ENCODE measurements at places on chromosomes 12 and 14.

DNA sequence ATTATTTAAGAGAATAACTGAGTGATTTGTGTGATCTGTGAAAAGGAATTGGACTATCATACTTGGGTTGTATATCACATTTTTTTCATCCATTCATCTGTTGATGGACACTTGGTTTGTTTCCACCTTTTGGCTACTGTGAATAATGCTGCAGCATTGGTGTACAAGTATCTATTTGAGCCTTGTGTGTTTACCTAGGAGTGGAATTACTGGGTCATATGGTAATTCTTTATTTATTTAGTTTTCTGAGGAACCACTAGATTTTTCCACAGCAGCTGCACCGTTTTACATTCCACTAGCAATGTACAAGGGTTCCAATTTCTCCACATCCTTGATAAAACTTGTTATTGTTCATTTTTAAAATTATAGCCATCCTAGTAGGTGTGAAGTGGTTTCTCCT lies 56.1 kb downstream of the APAF1 start:
- DNase-seq: no peak

DNA sequence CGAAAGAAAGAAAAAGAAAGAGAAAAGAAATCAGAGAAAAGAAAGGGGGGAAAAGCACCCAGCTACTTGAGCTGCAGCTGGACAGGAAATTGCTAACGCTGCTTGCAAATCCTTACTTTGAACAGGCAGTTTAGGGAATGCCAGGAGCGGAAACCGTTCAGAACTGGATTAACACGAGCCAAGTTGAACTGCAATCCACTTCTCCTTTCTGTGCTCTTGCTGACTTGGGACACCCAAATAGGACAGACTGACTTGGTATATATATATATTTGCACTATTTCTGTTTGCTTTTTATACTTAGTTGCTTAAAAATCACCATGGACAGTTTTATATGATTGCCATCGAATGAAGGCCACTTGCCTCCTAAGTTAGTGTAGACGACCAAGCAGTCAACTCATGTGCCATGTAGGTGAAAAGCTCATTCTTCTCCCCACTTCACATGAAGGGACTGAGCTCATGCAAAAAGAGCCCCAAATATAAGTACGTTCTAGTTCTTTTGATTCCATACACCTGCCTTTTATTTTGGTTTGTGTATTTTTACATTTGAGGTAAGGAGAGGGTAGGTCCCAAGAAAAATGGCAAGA lies 5.5 kb downstream of the DUSP6 start:
- no peak for DNase-seq

GRCh38 chr14:102323102-102323501 lies 3.6 kb downstream of the ZNF839 start:
- DNase-seq: peak; percentile 84

- DNase-seq: no peak
Measured at GRCh38 chr12:88383405-88383804, 196.9 kb downstream of the KITLG start.

DNA sequence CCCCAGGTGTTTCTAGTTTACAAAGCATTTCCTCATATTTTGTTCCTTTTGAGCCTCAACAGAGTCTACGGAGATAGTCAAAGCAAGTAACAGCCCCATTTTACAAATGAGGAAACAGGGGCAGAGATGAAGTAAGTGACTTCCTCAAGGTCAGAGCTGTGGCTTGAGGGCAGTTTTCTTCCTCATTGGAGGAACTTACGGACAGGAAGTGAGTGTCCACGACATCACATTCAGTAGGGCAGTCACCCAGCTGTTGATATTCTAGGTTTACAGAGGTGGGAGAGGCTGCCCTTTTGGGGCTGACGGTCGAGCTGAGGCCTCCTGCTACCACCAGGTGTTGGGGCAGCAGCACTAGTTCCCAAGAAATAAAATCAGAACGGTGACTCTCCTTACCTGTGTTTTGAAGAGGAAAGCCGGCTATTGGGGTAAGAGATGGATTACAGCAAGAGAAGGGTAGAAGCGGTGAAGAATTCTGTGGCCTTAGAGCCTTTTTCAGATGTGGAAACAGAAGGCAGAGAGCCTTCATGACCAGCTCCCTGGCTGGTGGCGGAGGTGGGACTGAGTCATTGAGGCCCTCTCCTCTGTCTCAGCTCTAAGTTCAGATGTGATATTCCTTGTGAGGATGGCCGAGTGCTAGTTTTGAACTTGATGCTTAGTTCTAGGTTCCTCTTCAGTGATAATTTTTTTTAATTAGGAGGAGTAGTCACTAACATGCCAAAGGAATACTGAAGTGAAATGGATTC lies 41.7 kb downstream of the SUSD6 start:
- DNase-seq: no peak

GRCh38 chr14:50830932-50831725 lies at the start of gene NIN:
NIN (minus strand) TSS chr14:50831162; CDS start chr14:50822056, 9,106 bp downstream.
- DNase-seq: peak; percentile 43

- no peak for DNase-seq
Measured at GRCh38 chr14:78605897-78606500, 435.8 kb downstream of the NRXN3 start.

DNA sequence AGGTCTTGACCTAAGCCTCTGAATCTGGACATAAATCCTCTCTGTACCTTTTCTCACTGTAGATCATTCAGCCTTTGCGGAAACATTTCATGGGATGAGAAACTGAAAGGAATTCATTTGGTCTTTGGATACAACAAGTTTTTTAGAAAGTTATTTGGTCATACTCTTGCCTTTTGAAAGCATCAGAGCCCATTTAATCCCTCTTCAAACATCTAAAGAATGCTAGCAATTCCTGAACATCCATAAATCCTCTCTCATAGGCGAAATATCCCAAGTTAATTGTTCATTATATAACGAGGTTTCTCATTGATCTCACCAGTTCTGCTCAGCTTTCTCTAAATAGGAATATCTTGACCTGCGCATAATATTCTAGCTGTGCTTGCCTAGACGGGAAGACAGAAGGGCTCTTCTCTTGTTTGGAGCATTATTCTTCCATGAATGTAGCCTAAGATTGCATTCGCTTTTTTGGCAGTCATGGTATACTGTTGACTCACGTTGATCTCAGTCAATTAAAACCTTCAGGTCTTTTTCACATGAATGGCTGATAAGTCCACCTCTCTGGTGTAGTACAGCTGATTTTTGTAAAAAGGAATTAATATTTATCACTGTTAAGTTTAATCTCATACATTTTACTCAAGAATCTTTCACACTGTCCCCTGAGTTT lies 24.1 kb downstream of the NTN4 start:
- no peak for DNase-seq

DNA sequence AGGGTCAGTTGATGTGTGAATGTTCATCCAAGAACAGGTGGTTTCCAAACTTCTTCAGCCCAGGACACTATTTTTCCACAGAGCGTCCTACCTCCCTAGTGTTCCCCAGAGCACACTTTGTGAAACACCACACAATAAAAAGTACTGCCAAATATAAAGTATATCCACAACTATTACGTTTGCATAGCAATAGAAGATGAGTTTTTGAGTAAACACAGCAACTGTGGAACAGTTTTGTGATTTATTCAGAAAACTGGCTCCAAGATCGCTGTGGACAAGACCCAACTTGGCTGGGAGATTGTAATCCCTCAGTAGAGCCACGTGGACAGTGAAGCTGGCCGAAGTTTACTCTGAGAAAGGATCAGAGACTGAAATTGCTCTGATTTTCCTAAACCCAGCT lies 14.5 kb upstream of the MAP1LC3B2 start:
- no peak for DNase-seq

- no peak for DNase-seq
Measured at GRCh38 chr12:63809566-63809965, 29.9 kb downstream of the RXYLT1 start.

DNA sequence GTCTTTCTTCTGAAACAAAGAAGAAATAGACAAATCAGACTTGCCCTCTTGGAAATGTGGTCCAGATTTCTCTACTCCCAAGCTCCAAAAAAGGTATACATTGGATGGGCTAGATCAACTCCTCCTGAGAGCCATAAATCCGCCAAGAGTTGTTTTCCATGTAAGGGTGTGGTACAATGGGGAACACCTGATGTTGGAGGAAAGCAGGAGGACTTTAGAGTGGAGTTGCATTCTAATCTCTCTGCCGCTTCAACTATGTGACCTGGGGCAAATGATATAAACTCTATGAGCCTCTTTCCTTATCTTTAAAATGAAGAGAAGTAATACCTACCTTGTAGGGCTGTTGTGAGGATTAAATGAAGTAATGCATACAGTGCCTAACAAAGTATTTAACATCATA lies 101.6 kb downstream of the RMST start:
- DNase-seq: no peak

DNA sequence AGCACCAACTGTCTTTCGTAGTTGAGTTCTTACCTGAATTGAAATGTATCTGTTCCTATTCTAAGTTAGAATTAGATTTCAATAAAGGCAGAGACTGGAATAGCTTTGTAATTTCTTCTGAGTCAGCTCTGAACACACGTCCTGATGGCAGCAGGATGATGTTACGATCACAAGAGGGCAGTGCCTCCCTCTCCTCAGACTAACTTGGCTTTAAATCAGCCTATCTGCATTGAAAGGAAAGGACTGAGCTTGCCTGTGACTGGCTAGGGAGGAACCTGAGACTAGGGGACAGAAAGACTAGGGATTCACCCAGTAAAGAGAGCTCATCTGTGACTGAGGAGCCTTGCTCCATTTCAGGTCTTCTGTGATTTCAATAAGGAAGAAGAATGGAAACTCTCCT lies 323.7 kb upstream of the OR4E1 start:
- no peak for DNase-seq

GRCh38 chr12:26831951-26832821 lies 808 bp downstream of the ITPR2 start:
- DNase-seq: no peak

DNA sequence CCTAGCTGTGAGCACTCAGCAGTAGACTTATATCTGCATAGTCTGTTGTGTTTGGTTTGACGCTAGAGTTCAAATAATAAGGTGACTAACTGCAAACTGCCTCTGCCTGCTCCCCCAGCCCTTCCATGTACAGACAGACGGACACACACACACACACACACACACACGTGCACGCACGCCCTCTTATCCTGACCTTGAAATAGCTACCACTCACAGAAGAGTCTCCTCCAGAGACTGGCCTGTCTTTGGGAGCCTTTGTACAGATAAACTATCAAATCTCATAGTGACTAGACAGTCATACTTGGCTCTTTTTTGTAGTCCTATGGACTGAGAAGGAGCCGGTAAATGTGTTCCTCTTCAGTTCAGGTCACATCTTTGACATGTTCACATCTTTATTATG lies 158.4 kb downstream of the FBXL14 start:
- DNase-seq: no peak

GRCh38 chr12:116284396-116284795 lies 6.9 kb upstream of the MED13L start:
- no peak for DNase-seq

- no peak for DNase-seq
Measured at GRCh38 chr12:124519746-124520145, 47.7 kb downstream of the NCOR2 start.

DNA sequence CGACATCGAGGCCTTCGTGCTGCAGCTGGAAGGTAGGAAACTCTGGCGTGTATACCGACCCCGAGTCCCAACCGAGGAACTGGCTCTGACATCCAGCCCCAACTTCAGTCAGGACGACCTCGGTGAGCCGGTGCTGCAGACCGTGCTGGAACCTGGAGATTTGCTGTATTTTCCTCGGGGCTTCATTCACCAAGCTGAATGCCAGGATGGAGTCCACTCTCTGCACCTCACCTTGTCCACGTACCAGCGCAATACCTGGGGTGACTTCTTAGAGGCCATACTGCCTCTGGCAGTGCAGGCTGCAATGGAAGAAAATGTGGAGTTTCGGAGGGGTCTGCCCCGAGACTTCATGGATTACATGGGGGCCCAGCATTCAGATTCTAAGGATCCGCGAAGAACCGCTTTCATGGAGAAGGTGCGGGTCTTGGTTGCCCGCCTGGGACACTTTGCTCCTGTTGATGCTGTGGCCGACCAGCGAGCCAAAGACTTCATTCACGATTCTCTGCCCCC lies 1.4 kb downstream of the RIOX1 start:
- DNase-seq: no peak

- no peak for DNase-seq
Measured at GRCh38 chr12:50248411-50248810, 34.9 kb downstream of the LIMA1 start.

- no peak for DNase-seq
Measured at GRCh38 chr12:104712477-104712876, 245.6 kb downstream of the SLC41A2 start.

- no peak for DNase-seq
Measured at GRCh38 chr12:128387811-128388422, 120.9 kb downstream of the TMEM132C start.

GRCh38 chr14:95518045-95518751 lies 1.7 kb upstream of the SYNE3 start:
- peak; percentile 92 for DNase-seq

DNA sequence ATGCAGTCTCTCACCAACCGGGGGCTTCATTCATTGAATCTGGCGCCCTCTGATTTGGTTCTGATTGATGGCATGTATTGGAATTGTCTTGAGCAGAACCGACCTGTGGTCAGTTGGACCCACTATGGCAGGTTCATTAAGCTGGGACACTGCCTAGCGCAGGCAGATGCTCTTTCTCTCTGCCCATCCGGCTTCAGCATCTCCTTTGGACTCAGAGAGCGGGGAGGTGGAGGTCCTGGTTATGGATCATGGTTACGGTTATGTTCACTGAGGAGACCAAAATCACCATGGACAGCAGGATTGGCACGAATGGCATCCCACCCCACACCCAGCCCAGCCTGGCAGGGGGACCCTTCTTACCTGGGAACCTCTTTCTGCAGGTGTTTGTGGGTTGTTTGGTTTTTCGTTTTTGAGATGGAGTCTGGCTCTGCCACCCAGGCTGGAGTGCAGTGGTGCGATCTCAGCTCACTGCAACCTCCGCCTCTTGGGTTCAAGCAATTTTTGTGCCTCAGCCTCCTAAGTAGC lies 16.4 kb upstream of the BCL7A start:
- no peak for DNase-seq

DNA sequence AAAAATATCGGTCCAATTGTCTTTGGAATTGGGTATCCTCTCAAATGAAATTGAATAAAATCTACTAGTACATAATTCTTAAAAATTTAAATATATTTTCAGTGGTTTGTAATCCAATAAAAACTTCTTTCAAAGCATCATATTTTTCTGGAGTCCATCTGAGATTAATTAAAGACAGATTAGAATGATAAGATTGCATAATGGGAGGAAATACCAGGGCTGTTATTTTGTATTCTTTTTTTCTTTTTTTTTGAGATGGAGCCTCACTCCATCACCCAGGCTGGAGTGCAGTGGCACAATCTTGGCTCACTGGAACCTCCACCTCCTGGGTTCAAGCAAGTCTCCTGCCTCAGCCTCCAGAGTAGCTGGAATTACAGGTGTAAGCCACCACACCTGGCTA lies 103.8 kb downstream of the TMTC3 start:
- DNase-seq: no peak

DNA sequence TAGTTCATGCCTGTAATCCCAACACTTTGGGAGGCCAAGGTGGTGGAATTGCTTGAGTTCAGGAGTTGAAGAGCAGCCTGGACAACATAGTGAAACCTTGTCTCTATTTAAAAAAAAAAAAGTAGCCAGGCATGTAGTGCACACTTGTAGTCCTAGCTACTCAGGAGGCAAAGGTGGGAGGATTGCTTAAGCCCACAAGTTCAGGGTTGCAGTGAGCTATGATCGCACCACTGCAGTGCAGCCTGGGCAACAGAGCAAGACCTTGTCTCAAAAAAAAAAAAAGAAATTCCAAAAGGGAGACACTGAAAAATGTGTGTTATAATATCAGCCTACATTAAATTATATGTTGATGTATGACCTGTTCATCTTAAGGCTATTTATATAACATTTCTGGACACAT lies 14.7 kb downstream of the TMPO start:
- DNase-seq: no peak

Measured in COR-L47 (cell line).